Activated gamma-delta T cell treated with Interleukin-2 at 50 U/mL for 16 hours (primary cell): ENCODE measurements at places on chromosomes 13 and 19.

GRCh38 chr13:107358866-107359265, 790.9 kb upstream of the ARGLU1 start:
- no peak for DNase-seq

DNA sequence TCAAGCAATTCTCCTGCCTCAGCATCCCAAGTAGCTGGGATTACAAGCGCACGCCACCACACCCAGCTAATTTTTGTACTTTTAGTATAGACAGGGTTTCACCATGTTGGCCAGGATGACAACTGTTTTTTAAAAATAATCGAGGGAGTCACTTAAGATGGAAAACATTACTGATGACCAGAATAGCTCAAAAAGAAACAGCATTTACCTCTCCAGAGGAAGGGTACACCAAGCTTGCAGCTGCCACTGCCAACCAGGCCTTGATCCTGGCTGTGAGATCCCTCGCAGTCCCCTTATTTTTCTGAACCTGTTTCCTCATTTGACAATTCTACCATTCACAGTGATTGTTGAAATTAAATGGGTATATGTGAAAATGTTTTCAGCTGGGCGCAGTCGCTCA, 14.5 kb downstream of the PDCD5 start:
- DNase-seq, result no peak

DNA sequence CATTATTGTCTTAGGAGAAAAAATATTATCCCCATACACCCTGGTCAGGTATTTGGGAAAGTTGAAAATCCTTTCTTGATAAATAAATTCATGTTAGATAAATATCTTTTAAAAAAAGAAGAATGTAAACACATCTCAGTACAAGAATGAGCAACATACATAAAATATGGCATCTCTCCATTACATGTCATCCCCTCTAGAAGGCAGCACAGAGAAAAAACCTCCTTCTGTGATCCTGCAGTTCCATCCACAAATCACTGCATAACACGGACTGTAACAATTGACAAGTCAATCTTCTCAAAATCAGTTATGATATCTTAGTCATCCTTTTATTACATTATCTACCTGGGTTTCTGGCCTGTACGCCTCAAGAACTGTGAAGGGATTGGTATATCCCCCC, 683.9 kb upstream of the KLHL1 start:
- DNase-seq, result no peak

GRCh38 chr13:31929031-31929770, 102.4 kb upstream of the FRY start:
- no peak for DNase-seq

DNA sequence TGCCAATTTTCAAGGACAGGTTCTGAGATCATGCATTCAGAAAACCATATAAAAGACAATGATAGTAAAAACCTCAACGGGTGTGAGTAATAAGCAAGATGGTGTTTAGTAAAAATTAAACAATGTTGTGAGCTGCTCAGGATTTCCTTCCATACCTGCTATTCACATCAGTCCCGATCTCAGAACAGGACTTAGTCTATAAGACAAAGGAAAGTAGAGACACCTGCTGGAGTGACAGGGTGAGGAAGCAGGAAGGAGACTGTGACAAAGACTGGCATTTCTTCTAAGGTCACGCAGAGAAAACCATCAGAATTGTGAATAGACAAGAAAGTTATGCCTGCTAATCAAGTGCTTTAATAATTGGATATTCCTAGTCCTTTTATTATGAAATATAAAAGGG, 648.0 kb downstream of the DACH1 start:
- no peak for DNase-seq

- DNase-seq, result no peak
Measured at GRCh38 chr13:101416181-101417042, at the start of gene NALCN. Gene NALCN (minus strand): TSS chr13:101416508. CDS start chr13:101399126, 17,382 bp downstream.

DNA sequence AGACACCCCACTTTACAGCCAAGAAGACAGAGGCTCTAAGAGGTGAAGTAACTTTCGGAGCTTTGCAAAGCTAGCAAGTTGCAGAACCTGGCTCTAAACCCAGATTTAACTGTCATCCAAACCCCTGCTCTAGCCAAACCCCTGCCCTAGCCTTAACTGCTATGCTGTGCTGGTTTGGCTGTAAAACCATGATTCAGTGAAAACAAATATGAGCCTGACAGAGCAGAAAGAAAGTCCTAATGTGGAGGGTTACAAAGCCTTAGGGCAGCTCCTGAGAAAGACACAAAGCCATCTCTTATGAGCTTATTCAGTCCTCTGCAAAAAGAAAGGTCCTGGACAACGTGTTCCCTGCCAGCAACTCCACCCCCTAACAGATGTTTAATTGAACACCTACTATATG, 172.8 kb downstream of the KATNAL1 start:
- no peak for DNase-seq

DNA sequence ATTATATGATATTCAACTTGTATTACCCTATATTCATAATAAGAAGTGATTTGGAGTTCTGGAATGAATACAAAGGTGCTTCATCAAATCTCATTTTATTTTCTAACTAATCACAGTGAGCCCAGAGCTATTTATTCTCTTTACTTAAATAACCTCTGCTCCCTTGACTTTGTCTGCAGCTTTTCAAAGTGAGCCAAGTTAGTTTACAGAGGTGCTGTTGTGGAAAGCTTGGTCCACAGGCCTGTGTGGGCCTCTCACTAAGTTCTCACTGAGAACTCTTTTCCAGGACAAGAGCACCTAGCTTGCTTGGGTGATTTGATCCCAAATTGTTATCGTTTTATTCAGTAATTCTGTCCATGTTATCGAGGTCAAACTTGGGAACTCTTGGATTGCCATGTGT, 319.3 kb downstream of the RFC3 start:
- no peak for DNase-seq

- no peak for DNase-seq
Measured at GRCh38 chr19:8392017-8392591, 1.9 kb downstream of the RAB11B start.

- no peak for DNase-seq
Measured at GRCh38 chr19:12478234-12478941, 6.2 kb downstream of the ZNF709 start.

- peak; percentile 67 for DNase-seq
Measured at GRCh38 chr19:7348587-7349230, at the start of gene ARHGEF18. Gene ARHGEF18 (plus strand): TSS chr19:7348937. CDS start chr19:7362891, 13,954 bp downstream.

- DNase-seq, result no peak
Measured at GRCh38 chr13:37652596-37652995, 54.0 kb upstream of the POSTN start.

GRCh38 chr19:7729211-7729610, 2.7 kb downstream of the CLEC4G start:
- no peak for DNase-seq

DNA sequence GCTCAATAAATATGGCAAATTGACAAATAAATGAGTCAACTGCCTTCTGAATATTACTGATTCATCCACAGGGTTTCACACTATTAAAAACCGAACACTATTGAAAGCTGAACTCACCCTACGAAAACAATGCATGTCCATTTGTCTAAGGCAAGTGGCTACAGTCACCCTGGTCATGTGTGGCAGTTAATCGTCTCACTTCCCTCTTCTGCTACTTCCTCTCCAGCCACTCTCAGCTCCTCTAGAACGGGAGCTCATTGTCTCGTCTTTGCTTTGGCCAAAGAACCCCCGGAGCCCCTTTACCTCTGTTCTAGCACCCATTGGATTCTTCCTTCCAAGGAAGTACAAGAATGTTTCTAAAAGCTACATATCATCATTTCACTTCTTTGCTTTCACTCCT, 74.4 kb upstream of the ZNF599 start:
- DNase-seq, result no peak

- no peak for DNase-seq
Measured at GRCh38 chr19:17719730-17720400, 585 bp downstream of the MAP1S start.

DNA sequence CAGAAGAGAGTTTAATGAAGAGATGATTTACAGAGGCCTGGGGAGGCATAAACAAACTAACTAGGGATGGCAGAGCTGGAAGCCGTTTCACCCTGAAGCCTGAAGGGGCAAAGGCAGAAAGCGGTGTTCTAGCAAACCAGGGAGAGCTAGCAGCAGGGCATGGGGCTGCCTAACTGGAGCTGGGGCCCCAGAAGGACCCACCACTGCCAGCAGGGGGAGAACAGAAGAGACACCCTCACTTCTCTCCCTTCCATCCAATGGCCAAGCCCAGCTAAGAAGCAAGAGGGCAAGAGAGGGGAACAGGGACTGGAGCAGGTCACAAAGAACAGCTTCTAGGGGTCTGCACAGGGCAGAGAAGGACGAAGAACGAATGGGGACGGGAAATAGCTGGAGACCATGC, 195.5 kb downstream of the KATNAL1 start:
- no peak for DNase-seq

- DNase-seq, result no peak
Measured at GRCh38 chr19:10922638-10923014, 5.8 kb downstream of the YIPF2 start.

- no peak for DNase-seq
Measured at GRCh38 chr13:52141299-52141698, 12.4 kb upstream of the NEK5 start.

- no peak for DNase-seq
Measured at GRCh38 chr13:36680913-36681312, 7.1 kb downstream of the SERTM1 start.

DNA sequence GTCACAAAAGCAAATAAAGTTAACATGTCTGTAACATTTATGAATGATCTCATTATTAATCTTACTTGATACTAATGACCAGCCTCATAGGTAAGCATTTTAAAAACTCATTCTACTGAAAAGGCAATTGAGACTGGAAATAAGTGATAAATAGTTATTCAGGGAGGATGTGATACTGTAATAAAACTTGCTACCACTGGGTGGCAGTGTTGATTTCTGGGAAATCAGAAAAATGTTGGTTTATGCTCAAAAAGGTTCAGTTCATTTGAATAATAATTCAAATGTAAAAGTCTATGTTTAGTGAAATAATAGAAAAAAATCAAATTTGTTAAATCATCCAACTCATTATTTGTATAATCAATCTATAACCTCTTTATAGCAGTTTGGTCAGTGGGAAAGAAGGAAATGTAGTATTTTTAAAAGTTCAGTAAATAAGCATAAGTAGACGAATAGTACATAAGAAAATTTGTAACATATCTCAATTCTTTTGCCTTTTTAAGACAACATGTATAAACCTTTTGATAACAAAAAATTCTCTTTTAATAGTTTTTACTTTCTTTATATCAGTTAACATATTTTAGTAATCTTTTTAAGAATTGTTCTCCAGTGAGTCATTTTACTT, 9.6 kb downstream of the ABHD13 start:
- peak; percentile 31 for DNase-seq

GRCh38 chr13:66508153-66508909, 721.8 kb downstream of the PCDH9 start:
- DNase-seq, result no peak

- no peak for DNase-seq
Measured at GRCh38 chr13:93957371-93957770, 522.1 kb downstream of the DCT start.

DNA sequence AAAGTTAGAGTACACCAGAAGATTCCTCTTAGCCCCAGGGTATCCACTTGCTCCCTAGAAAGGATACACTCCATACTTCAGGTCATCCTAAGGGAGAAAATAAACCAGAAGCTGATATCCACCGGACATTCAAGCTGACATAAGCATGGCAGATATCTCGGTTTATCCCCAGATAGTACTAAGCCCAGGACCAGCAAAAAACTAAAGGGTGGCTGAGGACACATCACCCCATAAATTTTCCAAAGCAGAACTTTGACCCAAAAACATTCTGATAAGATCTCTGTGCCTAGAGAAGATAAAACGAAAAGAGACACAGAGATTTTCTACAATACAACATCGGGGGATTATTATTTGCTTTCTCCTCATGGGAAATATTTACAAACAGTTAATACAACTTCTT, 13.9 kb upstream of the ZNF431 start:
- no peak for DNase-seq
